ENCODE measurements at places on chromosomes 12 and 14.
A peak's percentile ranks its signal among the peaks of the same experiment; 100 is the strongest.

DNA sequence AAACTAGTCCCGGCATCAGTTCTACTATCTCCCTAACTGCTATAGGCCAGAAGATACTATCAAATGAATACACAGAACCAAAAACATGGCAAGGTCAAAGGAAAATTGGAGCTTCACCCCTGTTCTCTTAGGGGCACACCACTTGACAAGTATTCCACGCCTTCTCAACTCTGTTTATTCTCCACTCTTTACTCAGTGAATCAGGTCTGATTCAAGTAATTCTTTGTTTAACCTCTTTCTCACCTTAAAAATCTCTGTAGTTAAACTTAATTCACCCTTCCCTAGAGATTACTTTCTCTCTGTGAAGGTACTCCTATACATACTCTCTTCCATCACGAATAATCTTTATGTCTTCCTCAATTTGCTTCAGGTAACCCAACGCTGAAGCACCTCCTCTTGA, 248.9 kb downstream of the MED13L start:
- no peak for DNase-seq

- DNase-seq: no peak
Observed at GRCh38 chr14:37890095-37890494, 294.7 kb downstream of the TTC6 start.

GRCh38 chr12:31337952-31338351, 12.0 kb upstream of the SINHCAF start:
- no peak for DNase-seq

GRCh38 chr14:85420707-85421106, 109.2 kb upstream of the FLRT2 start:
- DNase-seq: no peak

DNA sequence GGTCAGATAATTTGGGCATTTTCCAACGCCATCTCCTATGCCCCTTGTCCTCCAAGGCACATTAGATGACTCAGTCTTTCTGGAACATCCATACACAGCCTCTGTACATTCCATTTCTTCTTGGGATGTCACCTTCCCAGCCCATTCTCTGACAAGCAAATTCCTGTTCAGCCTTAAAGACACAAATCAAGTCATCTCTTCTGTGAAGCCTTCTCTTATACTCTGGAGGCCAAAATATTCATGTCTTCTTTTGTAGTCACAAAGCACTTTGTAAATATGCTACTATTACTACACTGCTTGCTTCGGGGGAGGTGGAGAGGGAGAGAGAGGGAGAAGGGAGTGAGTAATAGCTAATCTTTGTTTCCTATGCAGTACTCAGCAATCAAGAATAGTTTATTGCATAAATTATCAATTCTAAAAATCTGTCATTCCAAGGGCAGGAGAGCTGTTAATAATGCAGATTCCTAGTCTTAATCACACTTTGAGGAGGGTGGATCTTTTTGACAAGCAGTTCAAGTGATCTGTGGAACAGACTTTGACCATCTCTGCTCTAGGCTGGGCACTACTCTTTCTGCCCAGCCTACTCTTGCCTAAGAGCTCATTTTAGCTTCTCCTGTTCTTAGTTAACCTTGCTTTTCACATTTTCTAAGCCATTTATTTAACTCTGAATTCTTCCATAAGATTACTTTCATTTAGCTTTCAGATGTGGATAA, 27.9 kb downstream of the KCNMB4 start:
- no peak for DNase-seq

DNA sequence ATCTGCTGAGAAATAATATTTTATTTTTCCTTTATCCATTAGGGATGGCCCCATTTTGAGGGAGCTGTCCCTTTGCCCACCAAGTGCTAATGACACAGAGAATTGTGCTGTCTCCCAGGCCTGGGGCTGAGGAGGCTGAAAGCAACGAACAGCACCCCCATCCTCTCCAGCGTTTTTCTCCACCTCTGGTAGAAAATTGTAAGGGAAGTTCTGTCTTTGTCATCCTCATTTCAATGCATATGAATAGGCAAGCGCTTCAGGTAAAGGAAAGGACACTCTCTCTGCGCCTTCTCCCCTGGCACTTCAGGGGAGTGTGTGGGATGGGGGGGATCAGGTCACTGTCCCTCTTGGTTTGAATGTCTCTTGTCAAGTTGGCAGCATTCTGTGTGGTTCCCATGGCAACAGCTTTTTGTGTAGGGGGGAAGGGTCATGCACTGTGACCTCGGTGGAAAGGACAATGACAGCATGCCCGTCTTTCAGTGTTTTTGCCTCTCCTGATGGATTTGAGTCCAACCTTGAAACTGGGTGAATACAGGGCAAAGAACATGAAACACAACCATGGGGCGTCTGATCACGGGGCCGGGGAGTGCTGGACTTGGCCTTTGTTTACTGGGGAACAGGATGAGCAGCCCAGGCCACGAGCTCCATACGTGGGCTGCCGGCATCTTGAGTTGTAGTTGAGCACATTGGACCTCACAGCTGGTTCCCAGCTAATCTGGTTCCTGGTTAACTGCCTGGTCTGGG, 230.2 kb downstream of the VRK1 start:
- DNase-seq: no peak

- no peak for DNase-seq
Observed at GRCh38 chr14:85415015-85415712, 114.8 kb upstream of the FLRT2 start.

- no peak for DNase-seq
Observed at GRCh38 chr14:85599939-85600338, 70.0 kb downstream of the FLRT2 start.

GRCh38 chr12:109112720-109113465, 3.5 kb upstream of the ACACB start:
- DNase-seq: no peak

DNA sequence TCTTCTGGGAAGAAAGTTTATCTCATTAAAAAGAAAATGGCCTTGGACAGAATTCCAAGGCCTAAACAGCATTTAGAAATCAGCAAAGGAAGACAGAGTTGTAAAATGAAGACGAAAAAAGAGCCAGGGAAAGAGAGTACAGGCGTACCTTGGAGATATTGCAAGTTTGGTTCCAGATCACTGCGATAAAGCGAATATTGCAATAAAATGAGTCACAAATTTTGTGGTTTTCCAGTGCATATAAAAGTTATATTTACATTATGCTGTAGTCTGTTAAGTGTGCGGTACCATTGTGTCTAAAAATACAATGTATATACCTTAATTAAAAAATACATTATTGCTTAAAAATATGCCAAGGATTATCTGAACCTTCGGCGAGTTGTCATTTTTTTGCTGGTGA, 9.0 kb downstream of the PCNX1 start:
- DNase-seq: no peak

GRCh38 chr12:42213023-42213422, 25.0 kb downstream of the YAF2 start:
- no peak for DNase-seq

- no peak for DNase-seq
Observed at GRCh38 chr14:53113989-53114388, 39.1 kb downstream of the DDHD1 start.

DNA sequence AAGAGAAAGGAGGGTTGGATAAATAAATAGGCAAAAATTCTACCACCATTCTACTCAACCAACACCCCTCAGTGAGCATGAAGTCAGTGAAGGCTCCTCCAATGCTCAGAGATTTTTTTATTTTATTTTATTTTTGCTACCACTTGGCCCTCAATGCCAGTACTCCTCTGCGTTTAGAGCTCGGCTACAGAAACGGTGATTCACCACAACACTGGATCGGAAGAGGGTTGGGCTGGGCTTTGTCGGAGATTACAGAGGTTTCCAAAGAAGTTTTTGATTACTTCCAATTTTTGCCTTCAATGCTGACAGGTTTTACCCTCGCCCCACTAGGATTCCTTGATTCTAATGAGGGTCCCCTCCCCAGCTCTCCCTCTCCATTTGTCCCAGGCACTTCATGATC, 1027.2 kb upstream of the TMEM132C start:
- no peak for DNase-seq

DNA sequence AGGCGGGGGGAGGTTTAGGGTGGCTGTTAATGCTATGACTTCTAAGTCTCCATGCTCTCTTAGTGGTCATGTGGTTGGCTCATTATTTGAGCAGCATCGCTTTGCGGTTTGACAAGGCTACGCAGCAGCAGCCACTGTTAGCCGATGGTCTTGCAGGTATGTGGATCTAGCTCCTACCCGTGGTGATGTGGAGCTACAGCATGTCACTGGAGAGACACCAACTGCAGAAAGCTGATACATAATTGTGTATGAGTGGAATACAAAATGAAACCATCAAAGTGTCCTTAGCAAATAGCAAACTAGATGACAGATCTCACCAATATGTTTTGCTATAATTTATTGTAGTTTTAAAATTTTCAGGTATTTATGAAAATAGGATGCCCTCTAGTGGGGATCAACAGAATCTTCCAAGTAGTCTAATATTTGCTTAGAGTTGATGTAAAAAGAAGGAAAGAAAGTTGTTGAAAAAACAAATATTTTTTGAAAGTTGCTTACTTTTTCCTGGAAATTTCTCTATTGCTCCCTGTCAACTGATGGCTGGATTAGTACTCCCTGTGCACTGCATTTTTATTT, 94.9 kb downstream of the NAV3 start:
- no peak for DNase-seq

- DNase-seq: no peak
Observed at GRCh38 chr12:30996255-30996654, 69.7 kb downstream of the TSPAN11 start.

DNA sequence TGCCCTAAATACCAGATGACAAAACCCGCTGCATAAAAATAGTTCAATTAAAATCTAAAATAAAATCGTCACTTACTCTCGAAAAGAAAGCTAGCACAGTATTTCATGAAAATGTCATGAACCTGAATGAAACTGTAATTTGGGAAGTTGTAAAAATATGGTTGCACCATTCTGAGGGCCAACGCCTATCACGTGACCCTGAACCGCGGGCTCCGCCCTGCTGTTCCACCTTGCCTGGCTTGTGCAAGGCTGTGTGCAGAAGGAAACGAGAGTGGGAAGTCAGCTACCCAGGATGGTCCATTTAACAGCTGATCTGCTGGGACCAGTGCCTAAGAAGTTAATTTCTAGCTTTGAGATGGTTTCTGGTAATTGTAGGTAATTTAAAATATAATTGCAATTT, 91.7 kb upstream of the BMP4 start:
- DNase-seq: no peak

- no peak for DNase-seq
Observed at GRCh38 chr12:22361785-22362184, 27.3 kb upstream of the ST8SIA1 start.

DNA sequence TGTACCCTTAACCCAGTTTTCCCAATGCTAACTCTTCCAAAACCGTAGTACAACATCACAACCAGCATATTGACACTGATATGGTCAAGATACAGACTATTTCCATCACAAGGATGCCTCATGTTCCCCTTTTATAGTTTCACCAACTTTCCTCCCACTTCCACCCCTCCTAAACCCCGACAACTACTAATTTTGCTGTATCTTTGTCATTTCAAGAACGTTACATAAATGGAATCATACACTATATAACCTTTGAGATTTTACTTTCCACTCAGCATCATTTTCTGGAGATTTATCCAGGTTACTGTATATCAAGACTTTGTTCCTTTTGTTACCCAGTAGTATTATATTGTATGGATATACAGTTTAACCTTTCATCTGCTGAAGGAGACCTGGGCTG, 88.9 kb downstream of the MED13L start:
- DNase-seq: no peak

DNA sequence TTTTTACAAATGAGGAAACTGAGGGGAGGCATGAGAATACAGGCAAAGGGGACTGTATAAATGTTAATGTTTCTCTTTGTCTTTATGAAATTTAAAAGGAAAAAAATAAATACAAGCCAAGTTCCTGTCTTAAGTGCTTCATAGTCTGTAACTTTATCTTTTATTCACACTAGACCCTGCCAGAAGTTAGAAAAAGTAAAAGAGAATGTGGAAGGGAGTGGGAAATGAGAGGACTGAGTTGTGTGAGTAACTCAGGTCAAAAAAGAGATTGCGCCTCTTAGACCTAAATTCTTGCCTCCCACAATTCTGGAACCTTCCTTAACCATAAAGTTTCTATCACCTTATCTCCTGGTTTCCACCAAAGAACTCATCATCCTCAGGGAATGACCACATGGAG, 141.1 kb downstream of the KICS2 start:
- DNase-seq: no peak

DNA sequence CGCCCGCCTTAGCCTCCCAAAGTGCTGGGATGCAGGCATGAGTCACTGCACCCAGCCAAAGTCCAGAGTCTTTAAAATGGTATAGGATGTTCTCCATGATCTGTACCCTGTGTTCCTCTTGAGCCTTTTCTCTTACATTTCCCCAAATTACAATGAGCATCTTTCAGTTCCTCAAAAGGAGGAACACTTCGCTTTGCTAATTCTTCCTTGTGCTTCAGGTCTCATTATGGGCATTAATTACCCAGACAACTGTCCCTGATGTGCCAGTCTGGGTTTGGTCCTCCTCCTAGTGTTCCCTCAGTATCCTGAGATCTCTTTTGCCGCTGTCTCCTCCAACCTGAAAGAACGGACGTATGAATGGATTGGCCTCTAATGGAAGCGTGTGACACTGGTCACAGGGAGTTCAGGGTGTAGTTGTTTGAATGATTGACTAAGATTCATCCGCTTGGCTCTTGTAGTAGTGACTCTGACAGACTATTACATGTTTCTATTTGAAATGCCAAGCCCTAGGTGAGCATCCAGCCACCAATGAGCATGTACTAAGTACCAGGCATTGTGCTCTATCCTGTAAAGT, 8.2 kb downstream of the PRKCH start:
- DNase-seq: no peak

GRCh38 chr12:24049101-24049500, 99.6 kb upstream of the SOX5 start:
- DNase-seq: no peak

DNA sequence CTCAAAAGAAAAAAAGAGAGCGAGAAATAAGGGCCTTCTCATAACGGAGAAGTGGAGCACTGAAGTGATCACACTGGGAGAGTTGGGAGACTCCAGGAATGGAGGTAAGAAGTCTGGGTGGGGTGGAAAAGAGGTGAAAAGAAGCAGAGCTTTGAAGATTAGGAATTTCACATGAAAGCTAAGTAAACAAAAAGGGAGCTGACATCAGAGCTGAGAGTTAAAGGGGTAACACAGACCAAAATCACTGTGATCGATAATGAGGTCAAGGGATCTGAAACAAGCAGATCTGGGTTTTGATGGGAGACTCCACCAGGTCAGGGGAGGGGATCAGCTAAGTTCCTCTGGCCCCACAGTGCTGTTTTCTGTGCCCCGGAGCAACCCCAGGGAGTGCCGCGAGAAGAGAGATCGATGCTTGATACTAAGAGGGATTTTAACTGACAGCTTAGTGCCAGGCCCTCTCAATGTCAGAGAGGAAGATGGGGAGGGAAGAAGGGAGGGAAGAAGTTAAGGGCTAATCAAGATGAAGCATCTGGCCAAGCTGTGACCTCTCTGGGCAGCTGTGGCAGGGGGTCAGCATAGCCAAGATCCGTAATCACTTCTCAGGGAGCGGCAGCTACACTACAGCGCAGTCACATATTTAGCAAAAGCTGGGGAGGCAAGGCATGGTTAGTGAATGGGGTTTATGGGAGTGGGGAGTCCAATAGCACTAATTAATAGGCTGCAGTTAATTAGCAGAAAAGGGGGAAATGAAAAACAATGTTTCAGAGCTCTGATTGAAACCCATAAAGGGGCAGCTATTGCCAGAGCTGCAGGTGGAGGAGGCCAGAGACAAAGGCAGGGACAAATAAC, 8.0 kb downstream of the AQP6 start:
- no peak for DNase-seq

- peak; percentile 37 for DNase-seq
Observed at GRCh38 chr12:107607464-107608392, 77.9 kb upstream of the PWP1 start.

GRCh38 chr12:122244565-122245371, 18.9 kb upstream of the DIABLO start:
- DNase-seq: no peak

- DNase-seq: no peak
Observed at GRCh38 chr14:47300796-47301195, 374.6 kb downstream of the MDGA2 start.

Data from stimulated activated CD4-positive, alpha-beta T cell treated with anti-CD3 and anti-CD28 coated beads, Interleukin-1b, Interleukin-23, amount 100 ng/mL, for 1 hour (primary cell).